ENCODE measurements at places on chromosomes 2 and 18. TPM values are rescaled to one million over a fixed set of nuclear protein-coding genes. Genes with fewer than 3 reads are reported as not detected.

Gene STPG4
- not detected for total RNA-seq

Gene ACYP2
- total RNA-seq = 7.6 TPM

Gene RBMS1
- 61.2 TPM for total RNA-seq

Gene RNF138
- total RNA-seq = 13.3 TPM

Gene GREB1
- total RNA-seq = 2.8 TPM

Gene SALL3
- not detected for total RNA-seq

Gene VIL1
- 0.17 TPM for total RNA-seq

Gene ALLC
- total RNA-seq = 0.06 TPM

Gene SERPINB10
- not detected for total RNA-seq

Gene PIGN
- 9.4 TPM for total RNA-seq

Gene GALNT3
- total RNA-seq = not detected

Gene INHA
- 0.35 TPM for total RNA-seq

Gene ZAP70
- total RNA-seq = not detected

Gene SERPINE2
- total RNA-seq = 201 TPM

Gene MTA3
- total RNA-seq = 35.6 TPM

Gene TLX2
- 0.44 TPM for total RNA-seq

Gene KCNIP3
- 2.4 TPM for total RNA-seq

Gene KIF5C
- 0.43 TPM for total RNA-seq

Gene CMPK2
- 1.1 TPM for total RNA-seq

Gene DES
- total RNA-seq = 0.06 TPM

Gene FSIP2
- total RNA-seq = not detected

Gene GRHL1
- total RNA-seq = 1.2 TPM
